Activated CD4-positive, alpha-beta T cell treated with anti-CD3 and anti-CD28 coated beads, Interleukin-2, Interleukin-6, amounts not matched to agents 100 ng/mL and 50 ng/mL, durations not matched to agents 16 hours and 8 hours (primary cell): ENCODE measurements at places on chromosomes 3 and 15.

- DNase-seq: no peak
These were observed 644.1 kb downstream of the RBMS3 start for GRCh38 chr3:29924783-29925561.

- DNase-seq: no peak
These were observed 10.6 kb downstream of the IL17RB start for GRCh38 chr3:53856964-53857363.

- DNase-seq: no peak
These were observed 2.5 kb downstream of the OR5K2 start for GRCh38 chr3:98500019-98500418.

GRCh38 chr15:67331676-67332075 lies 77.1 kb downstream of the IQCH start:
- DNase-seq: no peak

DNA sequence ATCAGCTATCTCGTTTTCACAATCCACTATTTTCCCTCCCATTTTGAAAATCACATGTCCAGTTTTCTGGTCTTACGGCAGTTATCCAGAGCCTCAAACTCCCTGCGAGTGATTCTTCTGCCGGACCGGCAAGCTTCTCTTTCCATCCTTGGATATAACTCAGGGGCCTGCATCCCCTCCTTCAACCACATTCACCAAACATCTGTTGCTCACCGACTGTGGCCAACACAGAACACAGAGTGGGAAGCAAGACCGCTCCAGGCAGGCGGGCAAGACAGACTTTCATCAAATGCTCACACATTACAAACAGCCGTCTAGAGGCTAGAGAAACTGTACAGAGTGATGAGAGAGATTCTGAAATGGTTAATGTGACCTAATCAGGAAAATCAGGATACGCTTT lies 7.6 kb upstream of the SLC12A8 start:
- no peak for DNase-seq

GRCh38 chr15:84946772-84947489 lies 34.7 kb upstream of the PDE8A start:
- DNase-seq: no peak

GRCh38 chr3:12622335-12622734 lies 41.6 kb downstream of the RAF1 start:
- no peak for DNase-seq

- no peak for DNase-seq
These were observed 54.7 kb upstream of the KLF13 start for GRCh38 chr15:31271711-31272557.

DNA sequence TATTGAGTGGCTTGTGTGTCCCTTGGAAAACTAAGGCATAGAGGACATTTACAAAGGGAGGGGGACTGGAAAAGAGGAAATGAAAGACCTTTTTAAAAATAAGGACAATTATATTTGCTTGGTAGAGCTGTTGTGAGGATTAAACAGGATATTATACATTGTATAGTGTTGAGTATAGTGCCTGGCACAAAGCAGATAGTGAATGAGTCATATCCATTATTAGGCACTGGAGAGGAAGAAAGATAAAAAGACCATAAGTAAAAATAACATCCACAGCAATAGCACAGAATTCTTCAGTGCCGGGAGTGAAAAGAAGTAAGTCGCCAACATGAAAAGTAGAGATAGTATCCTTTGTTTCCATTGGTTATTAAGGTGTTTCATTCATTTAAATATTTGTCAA lies 623.3 kb downstream of the PDCD6IP start:
- DNase-seq: no peak

GRCh38 chr15:65110676-65111292 lies 4.2 kb downstream of the UBAP1L start:
- no peak for DNase-seq

- DNase-seq: no peak
These were observed 147.8 kb downstream of the LRRC28 start for GRCh38 chr15:99399061-99399460.

- no peak for DNase-seq
These were observed 12.8 kb downstream of the PPCDC start for GRCh38 chr15:75036212-75036616.

DNA sequence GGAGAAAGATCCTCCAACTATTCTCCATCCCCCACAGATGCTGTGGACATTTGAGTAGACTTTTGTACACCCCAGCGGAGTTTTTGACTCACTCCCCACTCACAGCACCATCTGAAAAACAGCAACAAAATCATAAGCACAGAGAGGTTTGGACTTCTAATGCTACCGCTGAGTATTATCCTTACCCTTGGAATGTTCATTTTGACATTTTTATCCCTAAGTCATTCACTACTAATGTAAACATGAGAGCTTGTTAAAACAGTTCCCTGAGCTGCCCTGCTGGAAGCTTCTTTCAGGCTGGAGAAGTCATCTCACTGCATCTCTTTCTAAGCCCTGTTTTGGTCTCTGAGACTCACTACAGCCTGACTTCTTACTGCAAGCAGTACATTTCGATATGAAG lies 1045.9 kb downstream of the MCTP2 start:
- DNase-seq: no peak

DNA sequence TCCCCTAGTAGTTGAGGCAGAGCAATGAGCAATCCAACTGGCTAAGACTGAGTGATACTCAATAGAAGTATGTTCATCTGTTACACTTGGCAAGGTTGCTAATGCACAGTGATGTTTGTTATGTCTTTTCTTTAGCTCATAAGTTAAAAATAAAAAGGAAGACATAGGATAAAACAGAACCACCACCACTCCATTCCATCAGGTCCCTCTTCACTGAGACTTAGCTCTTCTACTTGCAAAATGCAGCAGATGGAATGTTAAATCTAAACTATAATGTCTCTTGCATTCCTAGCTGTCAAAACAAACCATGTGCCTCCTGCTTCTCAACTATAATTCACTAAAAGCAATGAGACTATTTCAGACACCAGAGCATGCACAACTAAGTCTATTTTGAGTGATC lies 265.6 kb upstream of the UBE2E2 start:
- no peak for DNase-seq

- DNase-seq: no peak
These were observed 21.5 kb downstream of the CYFIP1 start for GRCh38 chr15:22958487-22959280.
